ENCODE measurements at places on chromosomes 4 and X. TPM values are rescaled to one million over a fixed set of nuclear protein-coding genes. Genes with fewer than 3 reads are reported as not detected.

- DNase-seq = no peak
These were observed 170.8 kb downstream of the TLL1 start for GRCh38 chr4:166043801-166044200.

GRCh38 chr4:80507077-80507476 lies 171.5 kb downstream of the CFAP299 start:
- DNase-seq = no peak

DNA sequence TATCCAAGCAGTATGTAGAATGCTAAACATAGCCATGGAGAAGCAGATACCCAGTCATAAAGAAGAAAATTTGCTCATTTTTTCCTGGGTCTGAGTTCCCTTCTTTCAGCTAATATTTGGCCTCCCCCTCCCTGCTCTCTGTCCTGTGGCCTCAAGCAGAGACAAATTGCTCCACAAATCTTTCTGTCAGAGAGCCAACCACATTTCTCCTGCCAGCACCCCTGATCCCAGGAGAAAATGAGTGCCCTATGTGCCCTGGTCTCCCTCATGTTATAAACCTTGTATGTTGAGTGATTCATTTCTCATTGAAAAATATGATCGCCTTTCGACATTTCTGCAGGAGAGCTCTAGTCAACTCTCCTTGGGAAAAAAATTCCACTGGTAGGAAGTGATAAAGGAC lies 82.0 kb downstream of the TMEM156 start:
- DNase-seq = no peak

DNA sequence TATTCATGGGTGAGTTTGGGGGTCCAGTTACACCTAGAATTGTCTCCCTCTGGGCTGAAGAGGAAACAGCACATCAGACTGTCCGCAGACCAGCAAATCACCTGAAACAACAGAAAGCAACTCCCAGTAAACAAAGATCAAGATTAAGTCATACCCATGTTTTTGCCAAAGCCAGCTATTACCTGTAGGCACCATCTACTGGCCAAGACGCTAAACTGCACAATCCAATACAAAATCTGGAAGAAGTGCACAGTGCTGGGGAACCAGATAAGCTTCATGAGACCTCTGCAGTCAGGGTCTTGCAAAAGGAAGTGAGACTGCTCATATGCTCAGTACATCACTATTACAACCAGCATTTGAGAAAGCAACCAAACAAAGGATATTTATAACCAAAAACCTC lies 157.5 kb upstream of the ITM2A start:
- no peak for DNase-seq

- peak; percentile 33 for DNase-seq
These were observed 95.7 kb downstream of the PWWP3B start for GRCh38 chrX:106263817-106264216.

GRCh38 chr4:130705023-130705422 lies 1609.1 kb downstream of the C4orf33 start:
- peak; percentile 43 for DNase-seq

DNA sequence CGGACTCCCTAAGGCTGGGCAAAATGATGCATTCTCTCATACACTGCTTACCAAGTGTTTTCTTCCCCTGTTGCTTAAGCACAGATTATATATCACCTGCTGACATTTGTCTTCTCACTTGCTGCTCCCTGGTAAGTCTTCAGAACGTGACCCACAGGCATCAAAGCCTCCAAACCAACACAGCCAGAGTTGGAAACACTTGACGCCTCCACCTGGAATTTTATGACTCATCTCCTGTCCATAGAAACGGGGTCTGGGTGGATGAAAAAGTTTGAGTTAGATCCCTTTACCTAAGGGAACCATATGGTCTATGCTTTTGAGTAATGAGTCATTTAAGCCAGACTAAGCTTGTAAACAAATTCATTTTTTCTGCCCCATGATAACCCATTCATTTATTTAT lies 251.6 kb downstream of the USP46 start:
- DNase-seq = peak; percentile 56

DNA sequence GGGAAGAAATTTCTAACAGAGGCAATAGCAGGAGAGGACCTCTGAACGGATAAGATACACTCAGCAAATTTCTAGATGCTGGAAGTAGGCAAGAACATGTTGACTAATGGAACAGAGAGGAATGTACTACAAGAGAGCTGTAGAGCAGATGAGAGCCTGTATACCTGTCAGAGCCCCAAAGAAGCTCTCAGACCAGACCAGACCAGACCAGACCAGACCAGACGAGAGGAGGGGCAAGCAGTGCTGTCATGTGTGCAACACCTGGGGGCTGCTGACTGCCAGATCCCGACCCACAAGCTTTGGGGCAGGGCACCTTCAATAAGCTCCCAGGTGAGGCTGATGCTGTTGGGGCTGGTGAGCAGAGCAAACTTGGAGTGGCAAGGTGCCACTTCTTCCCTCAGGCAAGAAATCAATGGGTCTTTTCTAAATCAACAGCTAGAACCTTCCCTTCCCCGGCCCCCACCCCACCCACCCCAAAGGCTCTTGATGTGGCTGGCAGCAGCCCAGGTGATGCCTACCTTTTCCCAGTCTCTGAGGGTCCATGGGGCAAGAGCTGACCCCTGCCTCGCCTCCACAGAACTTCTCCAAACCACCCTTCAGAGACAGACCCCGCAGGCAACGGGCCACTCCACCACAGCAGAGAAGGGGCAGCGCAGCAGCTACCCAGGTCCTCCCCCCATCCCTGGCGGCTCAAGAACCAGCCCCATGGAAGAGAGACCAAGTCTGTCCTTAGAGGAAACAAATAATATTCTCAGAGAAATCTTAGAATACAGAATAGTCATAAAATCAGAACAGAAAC lies 32.7 kb downstream of the MECP2 start:
- DNase-seq = no peak

DNA sequence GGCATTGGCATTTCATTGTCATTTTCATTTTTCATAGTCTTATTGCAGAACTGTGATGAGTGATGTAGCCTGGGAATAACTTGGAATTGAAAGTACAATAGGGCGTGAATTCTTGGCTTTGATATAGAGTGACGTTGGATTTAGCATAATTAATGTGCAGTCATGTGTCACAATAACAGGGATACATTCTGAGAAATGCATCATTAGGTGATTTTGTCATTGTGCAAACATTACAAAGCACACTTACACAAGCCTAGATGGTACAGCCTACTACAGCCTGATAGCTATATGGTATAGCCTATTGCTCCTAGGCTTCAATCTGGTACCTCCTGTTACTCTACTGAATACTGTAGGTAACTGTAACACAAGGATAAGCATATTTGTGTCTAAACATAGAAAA lies 300.8 kb downstream of the DTHD1 start:
- no peak for DNase-seq

FGB gene
- not detected for total RNA-seq

OTC gene
- not detected for total RNA-seq

SLC38A5 gene
- total RNA-seq = 252 TPM

LRAT gene
- total RNA-seq = 0.11 TPM

CXXC4 gene
- 0.03 TPM for total RNA-seq

UGT2B11 gene
- not detected for total RNA-seq

LRCH2 gene
- total RNA-seq = not detected

ENPP6 gene
- not detected for total RNA-seq

TRAM1L1 gene
- 1.2 TPM for total RNA-seq

NRK gene
- total RNA-seq = 5.9 TPM

MMRN1 gene
- not detected for total RNA-seq

CCNB3 gene
- 0.14 TPM for total RNA-seq

Measured in foreskin keratinocyte (primary cell).